ENCODE measurements at places on chromosomes 11 and 22. TPM values are rescaled to one million over a fixed set of nuclear protein-coding genes. Genes with fewer than 3 reads are reported as not detected.

Gene WEE1
- total RNA-seq = 95.9 TPM

Gene FGF4
- not detected for total RNA-seq

Gene MRGPRX3
- not detected for total RNA-seq

Gene WBP2NL
- total RNA-seq = not detected

Gene TBX1
- total RNA-seq = 0.12 TPM

Gene CPT1B
- 39.1 TPM for total RNA-seq

Gene ZBED4
- total RNA-seq = 18.4 TPM

DNA sequence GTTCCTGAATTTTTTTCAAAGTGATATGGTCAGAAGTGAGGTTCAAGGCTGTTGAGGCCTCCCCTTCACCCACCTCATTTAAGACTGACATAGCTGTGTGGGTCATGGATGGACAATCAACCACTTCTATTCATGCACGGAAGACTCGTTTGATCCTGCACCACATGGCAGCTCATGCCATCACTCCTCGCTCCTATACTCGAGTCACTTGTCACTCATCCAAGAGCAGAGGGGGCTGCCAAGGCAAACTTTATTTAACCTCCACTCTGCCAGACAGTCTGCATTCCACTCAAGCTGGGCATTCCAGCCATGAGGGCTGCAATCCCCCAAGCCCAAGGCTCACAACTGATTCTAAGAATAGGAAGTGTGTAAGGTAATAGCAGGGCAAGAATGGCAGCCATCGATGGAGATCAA is 34.1 kb downstream of the SNX19 start:
- H3K27me3 ChIP-seq = no peaks in the 10 kb centered on the region
- H3K4me1 ChIP-seq = peaks cover 4% of the 10 kb centered on the region
- peaks cover 30% of the 10 kb centered on the region for H3K36me3 ChIP-seq
- no peak overlapping the region for H3K4me3 ChIP-seq

DNA sequence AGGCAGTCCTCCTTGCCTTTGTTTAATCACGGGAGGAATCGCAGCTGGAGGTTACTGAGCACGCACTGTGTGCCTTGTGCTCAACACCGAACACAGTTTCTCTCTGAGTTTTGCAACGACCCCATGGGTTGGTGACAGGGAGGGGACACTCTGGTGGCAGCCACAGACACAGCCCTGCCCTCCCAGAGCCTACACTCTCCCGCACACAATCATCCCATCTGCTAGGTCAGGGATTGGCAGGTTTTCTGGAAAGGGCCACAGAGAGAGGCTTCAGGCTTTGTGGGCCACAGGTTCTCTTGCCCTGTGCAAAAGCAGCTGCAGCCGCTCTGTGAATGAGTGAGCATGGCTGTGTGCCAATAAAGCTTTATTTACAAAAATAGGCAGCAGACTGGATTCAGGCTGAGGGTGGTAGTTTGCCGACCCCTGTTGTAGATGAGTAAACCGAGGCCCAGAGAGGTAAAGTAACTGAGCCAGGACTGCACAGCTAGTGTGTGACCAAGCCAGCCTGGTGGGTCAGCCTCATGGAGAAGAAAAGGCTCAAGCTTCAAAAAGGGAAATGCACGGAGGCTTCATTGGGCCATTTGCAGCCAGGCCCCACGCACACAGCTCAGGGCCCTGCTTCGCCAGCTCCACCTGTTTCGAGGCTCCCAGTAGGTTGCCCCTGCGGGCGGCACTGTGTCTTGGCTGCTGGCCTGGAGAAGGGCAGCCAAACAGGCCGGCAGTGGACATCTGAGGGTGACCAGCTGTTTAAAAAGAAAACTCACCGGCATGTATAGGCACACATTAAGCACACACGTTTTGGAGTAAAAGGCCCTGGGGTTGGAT is 16.3 kb downstream of the LTO1 start:
- peak overlapping the region; percentile 94 for H3K27ac ChIP-seq
- H3K27me3 ChIP-seq = no peaks in the 10 kb centered on the region
- no peak for DNase-seq
- H3K36me3 ChIP-seq = no peaks in the 10 kb centered on the region

DNA sequence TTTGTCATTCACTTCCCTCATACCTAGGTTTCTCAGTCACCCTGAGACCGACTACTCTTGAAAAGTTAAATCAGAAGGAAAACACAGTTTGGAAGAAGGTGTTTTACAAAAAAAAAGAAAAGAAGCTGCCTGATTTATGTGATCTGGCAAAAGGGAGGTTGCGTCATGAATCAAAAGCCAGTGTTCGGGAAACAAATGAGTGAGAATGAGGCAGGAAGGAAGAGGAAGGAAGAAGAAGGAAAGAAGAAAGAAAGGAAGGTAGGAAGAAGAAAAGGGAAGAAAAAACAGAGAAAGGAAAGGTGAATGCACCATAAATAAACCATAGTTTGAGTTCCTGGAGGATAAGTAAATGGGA is 314.6 kb downstream of the BLID start:
- no peaks in the 10 kb centered on the region for H3K36me3 ChIP-seq
- H3K4me1 ChIP-seq = peaks cover 21% of the 10 kb centered on the region
- no peaks in the 10 kb centered on the region for H3K27me3 ChIP-seq

DNA sequence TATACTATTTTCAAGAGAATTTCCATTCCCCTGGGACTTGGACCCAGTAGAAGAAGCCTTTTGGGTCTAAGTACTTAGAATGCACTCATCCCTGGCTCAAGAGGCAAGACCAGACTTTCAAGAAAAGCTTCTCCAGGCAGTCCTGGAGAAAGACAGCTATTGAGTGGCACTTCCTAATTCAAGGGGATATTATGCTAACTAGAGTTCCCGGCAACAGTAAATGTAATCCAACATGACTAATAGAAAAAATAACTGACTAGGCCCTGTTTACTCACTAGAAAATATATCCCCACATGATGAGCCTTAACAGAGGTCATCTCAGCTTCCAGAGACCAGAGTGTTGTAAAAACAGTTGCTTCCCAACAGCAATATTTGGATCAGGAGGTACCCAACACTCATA is 47.2 kb upstream of the AKIP1 start:
- H3K4me3 ChIP-seq = no peak overlapping the region
- H3K36me3 ChIP-seq = no peaks in the 10 kb centered on the region
- DNase-seq = no peak
- no peak overlapping the region for H3K27ac ChIP-seq
- H3K27me3 ChIP-seq = no peaks in the 10 kb centered on the region

GRCh38 chr11:110478410-110478809 is 48.7 kb downstream of the FDX1 start:
- H3K4me1 ChIP-seq = no peaks in the 10 kb centered on the region
- no peaks in the 10 kb centered on the region for H3K36me3 ChIP-seq
- H3K27ac ChIP-seq = no peak overlapping the region
- DNase-seq = no peak
- H3K27me3 ChIP-seq = no peaks in the 10 kb centered on the region

- peaks cover 50% of the 10 kb centered on the region for H3K4me1 ChIP-seq
- H3K36me3 ChIP-seq = no peaks in the 10 kb centered on the region
- H3K27ac ChIP-seq = no peak overlapping the region
- H3K27me3 ChIP-seq = peaks cover 4% of the 10 kb centered on the region
These were observed 86.2 kb downstream of the PLEKHA7 start for GRCh38 chr11:16928044-16928443.

DNA sequence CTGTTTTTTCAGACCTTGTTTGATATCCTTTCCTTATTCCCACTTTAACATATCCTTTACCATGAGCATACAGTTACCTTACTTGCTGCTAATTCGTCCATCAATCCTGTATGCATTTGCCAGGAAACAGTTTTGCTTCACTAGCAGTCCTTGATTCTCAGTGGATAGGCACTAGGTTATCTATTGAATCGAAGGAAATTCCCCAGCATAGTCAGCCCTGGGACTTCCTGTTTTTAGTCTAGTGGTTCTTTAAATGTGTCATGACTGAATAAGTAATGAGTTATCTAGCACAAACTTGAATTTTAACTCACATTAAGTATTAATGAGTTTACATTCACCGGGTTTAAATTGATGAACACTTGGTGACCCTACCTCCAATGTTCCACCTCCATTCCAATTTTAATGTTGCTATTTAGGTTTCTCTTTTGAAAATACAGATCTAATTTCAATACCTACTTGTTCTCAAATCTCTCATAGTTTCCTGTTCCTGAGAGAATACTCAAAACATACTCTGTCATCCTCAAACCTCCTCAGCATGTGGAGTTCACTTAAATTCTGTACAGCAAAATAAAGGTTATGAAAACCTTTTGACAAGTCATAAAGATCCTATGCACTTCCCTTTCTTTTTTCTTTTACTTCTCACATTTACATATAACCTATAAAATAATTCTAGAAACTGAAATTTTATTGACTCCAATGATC is 1375.1 kb upstream of the TENM4 start:
- H3K27ac ChIP-seq = no peak overlapping the region
- DNase-seq = peak; percentile 0
- H3K36me3 ChIP-seq = no peaks in the 10 kb centered on the region
- no peak overlapping the region for H3K4me3 ChIP-seq

- H3K27ac ChIP-seq = no peak overlapping the region
- no peak overlapping the region for H3K4me3 ChIP-seq
- no peak for DNase-seq
These were observed 73.0 kb downstream of the BLID start for GRCh38 chr11:122042981-122043380.

- H3K36me3 ChIP-seq = no peaks in the 10 kb centered on the region
- no peak overlapping the region for H3K27ac ChIP-seq
- H3K4me3 ChIP-seq = no peak overlapping the region
- no peak for DNase-seq
These were observed 3.3 kb upstream of the EPS8L2 start for GRCh38 chr11:702462-703461.

DNA sequence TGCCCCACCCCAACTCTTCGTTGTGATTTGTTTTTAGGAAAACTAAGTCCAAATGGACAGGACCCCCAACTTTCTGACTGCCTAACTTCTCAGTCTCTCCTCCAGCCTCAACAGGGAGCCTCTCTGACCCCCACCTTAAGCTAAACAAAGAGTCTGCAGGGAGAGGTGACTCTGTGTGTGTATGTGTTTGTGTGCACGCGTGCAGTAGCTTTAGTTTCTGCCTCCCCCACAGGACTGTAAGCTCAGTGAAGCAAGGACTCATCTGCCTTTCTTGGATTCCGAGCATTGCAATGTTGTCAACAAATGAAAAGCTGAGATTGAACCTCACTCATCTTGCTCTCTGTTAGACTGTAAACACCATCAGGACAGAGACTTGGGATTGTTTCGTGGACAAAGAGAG is 7.9 kb downstream of the SNAP29 start:
- H3K36me3 ChIP-seq = peaks cover 4% of the 10 kb centered on the region
- H3K27me3 ChIP-seq = no peaks in the 10 kb centered on the region
- H3K27ac ChIP-seq = peak overlapping the region; percentile 89

GRCh38 chr22:36933629-36934417 is 20.4 kb downstream of the CSF2RB start:
- no peak overlapping the region for H3K4me3 ChIP-seq
- no peak for DNase-seq
- H3K27me3 ChIP-seq = no peaks in the 10 kb centered on the region
- no peaks in the 10 kb centered on the region for H3K36me3 ChIP-seq

Data from cardiac muscle cell (in vitro differentiated cells and primary cell).